ENCODE measurements at places on chromosomes 16 and 17.

- no peak for DNase-seq
These were observed 16.5 kb upstream of the LIMD2 start for GRCh38 chr17:63716426-63716825.

- no peak for DNase-seq
These were observed 149.9 kb downstream of the RGS9 start for GRCh38 chr17:65287040-65287439.

DNA sequence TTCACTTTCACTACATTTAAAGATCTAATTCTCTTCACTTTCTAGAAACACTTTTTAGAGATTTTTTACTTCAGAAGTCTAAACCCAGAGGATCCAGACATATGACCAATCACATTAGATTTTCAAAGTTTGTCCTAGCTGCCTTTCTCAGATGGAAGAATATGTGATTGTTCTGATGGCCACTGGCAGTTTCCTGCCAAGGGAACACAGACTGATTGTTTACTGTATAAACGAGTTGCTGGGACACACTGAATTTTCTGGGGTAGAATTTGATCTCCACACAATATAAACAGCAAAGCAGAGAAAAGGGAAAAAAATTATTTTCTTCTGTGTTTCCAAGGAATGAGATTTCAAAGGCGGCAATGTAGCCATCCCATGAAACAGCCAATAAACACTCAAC is 480.0 kb downstream of the TOX3 start:
- DNase-seq, result no peak

- DNase-seq, result no peak
These were observed 11.6 kb upstream of the CES4A start for GRCh38 chr16:66976746-66977145.

GRCh38 chr16:85042606-85043005 is 15.0 kb downstream of the KIAA0513 start:
- DNase-seq, result no peak
